ENCODE measurements at places on chromosomes 11 and 22.

DNA sequence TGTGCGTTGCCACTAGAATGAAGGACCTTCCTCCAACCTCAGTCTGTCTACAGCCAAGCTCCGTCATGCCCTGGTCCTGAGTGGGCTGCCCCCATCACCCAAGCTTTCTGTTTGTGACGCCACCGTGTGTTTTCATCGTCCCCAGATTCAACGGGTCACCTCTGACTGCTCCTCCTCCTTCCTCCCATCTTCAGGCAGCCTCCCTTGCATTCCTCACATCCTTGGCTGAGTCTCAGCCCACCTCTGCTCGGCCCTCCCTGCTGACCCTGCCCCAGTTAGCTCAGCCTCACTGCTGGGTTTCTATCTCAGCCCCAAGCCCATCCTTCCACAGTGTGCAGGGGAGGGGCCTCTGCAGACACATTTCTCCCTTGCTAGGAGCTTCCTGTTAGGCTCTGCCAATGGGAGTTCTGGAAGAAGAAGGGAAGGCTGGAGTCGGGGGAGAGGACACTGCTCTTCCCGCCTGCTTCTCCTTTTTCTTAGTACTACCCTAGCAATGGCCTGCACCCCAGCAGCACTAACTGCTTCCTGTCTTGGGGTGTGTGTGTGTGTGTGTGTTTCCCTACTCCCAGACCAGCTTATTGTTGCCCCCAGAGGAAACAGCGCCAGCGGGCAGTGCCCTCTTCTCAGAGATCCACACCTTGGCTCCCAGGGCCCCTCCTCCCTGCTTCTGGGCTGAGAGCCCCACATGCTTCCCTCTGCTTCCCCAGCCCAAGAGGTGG is 5.2 kb downstream of the IFT27 start:
- DNase-seq = no peak

GRCh38 chr22:19707347-19708290 is 6.7 kb upstream of the SEPTIN5 start:
- DNase-seq = no peak

DNA sequence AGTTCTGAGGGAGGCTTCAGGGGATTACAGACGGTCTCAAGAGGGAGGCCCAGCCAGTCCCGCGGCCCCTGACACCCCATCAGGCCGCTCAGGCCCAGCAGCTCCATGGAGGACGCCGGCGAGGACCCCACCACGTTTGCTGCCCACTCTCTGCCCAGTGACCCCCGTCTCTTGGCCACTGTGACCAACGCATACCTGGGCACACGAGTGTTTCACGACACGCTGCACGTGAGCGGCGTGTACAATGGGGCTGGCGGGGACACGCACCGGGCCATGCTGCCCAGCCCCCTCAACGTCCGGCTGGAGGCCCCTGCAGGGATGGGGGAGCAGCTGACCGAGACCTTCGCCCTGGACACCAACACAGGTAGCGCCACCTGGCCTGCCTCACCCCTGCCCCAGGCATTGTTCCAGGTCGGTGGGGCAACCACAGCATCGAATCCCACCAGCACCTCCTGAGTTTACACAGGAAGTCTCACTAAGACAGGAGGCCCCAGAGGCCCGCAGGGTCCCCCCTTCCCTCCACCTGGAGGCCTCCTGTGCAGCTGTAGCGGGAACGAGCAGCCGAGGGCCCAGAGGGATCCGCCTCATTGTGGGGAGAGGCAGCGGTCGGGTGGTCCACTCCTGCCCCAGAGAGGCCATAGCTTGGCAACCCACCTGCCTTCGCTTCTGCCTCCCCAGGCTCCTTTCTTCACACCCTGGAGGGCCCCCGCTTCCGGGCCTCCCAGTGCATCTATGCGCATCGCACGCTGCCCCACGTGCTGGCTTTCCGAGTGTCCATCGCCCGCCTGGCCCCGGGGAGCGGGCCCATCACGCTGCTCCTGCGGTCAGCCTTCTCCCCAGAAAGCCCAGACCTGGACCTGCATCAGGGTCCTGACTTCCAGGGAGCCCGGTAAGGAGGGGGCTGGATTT is 1.0 kb downstream of the PGGHG start:
- no peak for DNase-seq

DNA sequence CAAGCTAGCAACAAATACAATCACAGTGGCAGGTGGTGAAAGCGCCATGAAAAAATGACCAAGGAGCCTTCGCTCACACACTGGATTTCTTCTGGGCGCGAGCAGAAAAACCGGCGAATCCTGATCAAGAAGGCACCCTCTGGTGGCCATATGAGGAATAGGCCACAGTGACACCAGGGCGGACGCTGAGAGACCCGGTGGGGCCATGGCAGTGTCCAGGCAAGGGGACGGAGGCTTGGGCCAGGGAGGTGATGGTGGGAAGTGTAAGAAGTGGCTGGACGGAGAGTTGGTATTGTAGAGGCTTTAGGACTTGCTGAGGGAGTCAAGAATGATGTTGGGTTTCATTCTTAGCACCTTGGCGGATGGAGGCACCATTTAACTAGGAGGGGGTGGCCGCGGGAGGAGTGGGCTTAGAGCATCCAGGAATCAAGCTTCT is 16.9 kb upstream of the RAC2 start:
- DNase-seq = no peak

- DNase-seq = no peak
Measured at GRCh38 chr11:68373189-68373814, 60.9 kb downstream of the LRP5 start.

DNA sequence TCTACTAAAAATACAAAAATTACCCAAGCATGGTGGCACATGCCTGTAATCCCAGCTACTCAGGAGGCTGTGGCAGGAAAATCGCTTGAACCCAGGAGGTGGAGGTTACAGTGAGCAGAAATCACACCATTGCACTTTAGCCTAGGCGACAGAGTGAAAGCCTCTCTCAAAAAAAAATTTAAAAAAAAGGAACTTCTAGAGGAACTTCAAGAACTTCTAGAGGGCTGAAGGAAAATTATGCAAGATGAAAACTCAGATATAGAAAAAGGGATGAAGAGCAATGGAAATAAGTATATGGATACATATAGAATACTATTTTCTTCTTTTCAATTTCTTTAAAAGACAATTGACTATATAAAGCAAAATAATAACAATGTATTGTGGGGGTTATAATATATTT is 51.2 kb upstream of the PRR5 start:
- DNase-seq = no peak

GRCh38 chr11:101555366-101555765 is 28.4 kb downstream of the TRPC6 start:
- DNase-seq = no peak

DNA sequence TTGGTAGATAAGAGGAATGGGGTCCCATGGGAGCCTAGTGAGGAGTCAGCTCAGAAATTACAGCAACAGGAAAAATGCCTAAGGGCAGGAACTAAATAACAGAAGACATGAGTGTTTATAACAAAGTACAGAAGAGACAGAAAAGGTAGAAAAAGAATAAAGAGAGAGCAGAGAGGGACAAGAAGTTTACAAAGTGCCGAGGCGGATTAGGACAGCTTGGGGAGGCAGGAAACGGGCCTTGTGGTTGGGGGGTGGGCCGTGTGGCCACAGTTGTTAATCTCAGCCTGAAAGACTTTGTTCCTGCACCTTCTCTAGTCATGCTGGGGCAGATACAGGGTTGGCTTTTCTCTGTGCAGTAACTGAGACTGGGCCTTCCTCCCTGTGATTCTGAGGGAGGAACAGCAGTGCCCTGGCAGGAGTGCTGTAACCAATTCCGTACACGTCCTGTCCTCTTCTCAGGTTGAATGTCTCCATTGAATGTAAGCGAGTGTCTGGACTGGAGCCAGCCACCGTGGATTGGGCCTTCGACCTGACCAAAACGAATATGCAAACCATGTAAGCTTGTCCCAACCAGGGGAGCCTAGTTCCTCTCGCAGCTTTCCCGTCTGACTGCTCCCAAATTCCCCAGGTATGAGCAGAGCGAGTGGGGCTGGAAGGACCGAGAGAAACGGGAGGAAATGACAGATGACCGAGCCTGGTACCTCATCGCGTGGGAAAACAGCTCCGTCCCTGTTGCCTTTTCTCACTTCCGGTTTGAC is 13.2 kb downstream of the NAA40 start:
- DNase-seq = no peak

- no peak for DNase-seq
Measured at GRCh38 chr11:16807306-16807705, 68.9 kb downstream of the C11orf58 start.

DNA sequence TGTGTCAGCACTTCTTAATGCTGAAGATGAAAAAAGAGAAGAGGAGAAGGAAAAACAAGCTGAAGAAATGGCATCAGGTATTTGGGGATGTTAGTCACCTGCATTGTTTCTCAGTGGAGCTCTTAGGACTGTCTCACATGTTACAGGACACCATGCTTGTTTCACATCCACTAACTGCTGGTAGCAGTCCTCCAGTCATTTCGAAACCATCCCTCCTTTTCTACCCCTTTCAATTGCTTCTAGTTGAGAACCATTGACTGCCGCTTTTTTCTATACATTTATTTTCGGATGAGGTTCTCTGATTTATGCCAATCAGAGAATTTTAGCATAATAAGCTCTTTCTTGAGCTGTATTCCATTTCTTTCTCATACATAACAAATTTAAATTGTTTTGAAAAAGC is 21.5 kb downstream of the BIRC2 start:
- DNase-seq = no peak

DNA sequence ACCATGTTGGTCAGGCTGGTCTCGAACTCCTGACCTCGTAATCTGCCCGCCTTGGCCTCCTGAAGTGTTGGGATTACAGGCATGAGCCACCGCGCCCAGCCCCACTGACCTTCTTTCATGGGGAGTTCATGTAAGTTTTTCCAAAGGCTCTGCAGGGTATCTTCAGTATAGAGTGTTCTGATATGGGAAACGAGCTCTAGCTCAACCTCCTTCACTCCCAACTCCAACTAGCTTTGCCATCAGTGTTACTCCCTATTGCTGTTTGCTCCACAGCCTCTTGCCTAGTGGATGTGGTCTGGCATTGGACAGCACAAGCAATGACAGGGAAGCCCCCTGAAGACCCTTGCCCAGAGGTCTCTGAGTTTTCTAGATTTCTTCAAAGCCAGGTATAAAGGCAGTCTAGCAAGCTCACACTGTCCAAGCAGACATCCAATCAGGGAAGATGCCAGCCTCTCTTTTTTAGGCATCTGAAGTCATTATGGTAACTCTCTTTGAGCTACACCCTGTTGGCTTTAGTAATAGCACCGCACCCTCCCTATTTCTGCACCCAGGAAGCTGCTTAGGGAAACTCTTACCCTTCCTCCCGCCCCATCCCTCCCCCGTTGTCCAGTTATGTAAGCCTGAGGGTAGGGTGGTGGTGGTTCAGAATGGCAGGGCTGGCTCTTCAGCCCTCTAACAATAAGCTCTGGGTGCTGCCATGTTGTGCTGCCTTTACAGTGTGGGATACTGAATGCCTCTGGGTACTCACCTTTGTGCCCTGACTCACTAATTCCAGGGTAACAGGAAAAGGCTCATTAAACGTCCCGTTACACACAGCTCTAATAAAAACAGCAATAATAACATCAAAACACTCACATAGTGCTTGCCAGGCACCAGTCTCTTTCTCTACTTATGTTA is 41.4 kb upstream of the CLDN5 start:
- no peak for DNase-seq

DNA sequence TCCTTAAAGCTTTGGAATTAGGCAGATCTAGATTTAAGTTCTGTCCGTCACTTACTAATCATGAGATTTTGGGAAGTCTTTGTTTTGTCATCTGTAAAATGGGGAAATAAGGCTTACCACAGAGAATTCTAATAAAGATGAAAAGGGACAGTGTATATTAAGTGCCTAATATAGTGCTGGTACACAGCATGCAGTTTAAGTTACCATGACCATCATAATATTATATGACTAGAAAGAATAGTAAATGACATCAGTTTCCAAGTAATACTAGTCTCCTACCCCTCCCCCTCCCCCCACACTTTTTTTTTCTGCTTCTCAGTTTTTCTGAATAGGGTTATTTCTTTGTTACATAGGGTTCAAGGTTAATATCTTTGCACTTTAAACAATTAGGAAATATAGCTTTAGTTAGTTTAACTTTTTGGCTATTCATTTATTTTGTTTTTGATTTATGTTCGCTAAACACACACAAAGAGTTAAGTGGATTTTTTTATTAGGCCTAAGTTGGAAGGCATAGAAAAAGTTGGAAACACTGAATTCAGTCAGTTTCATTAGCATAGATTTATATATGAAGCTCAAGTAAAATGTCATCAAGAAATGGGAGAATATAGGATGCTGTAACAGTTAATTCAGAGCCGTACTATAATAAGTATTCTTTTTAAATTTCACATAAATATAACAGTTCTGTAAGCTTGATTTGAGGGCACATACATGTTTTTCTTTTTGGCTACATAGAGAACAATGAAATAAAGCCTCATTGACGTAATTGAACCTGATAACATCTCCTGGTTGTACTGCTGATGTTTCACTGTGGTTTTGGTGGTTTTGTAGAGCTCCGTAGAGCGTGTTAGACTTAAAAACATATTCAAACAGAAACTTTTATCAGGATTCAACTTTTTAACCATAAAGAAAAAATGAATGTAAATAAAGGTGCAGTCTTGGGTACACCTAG is 121.2 kb downstream of the PDE3B start:
- DNase-seq = no peak

Data from NCI-H510A (cell line).